Lower leg skin (tissue), 4 donors: ENCODE measurements at places on chromosomes 3 and 15.

DNA sequence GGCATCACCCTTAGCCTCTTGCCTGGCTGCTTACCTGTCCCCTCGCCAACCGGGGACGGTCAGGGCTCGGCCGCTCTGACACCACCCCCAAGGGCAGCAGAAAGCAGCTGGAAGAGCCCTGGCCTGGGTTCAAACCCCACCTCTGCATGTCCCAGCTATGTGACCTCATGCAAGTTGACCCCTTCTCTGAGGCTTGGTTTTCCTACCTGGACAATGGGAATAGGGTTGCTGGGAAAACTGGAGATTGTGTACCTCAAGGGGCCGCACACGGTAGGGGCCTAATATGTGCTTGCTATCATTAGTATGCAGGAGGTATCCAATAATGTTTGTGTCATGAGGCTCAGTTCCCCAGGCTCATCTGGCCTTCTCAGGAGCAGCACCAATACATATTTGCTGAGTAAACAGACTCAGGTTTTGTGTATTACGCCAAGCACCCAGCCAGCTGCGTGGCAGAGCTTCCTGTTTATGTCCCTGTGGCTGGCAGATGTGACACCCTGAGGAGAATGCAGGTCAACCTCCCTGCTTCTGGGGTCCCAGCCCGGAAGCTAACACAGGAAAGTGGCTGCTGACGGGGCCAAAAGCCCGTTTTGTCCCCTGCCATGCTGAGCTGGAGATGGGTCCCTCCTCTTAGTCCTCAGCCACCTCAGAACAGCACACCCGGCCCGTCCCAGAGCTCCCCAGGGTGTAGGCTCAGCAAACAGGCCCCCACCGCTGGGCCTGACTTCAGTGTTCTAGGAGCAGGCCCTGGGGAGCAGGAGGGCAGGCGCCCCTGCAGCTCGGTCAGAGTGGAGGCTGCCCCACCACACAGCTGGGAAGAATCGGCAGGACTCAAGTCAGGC is 29.7 kb downstream of the PLXND1 start:
- DNase-seq, result peak; percentile 65

DNA sequence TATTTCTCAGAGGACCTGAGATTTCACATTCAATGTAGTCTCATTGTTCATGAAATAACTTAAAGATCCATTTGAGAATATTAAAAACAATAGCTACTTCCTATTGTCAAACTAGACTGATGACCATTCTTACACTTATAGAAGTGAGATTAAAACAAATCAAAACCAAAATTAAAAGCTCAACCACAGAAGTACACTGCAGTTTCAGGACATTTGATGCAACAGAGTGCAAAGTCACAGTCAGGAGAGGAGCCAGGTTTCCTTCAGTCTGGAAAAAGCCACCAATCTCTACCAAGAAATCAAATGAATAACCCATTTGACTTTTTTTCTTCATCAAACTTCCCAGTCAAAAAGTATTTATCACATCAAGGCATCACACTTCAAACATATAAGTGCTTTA is 5.5 kb downstream of the CCPG1 start:
- DNase-seq, result no peak

DNA sequence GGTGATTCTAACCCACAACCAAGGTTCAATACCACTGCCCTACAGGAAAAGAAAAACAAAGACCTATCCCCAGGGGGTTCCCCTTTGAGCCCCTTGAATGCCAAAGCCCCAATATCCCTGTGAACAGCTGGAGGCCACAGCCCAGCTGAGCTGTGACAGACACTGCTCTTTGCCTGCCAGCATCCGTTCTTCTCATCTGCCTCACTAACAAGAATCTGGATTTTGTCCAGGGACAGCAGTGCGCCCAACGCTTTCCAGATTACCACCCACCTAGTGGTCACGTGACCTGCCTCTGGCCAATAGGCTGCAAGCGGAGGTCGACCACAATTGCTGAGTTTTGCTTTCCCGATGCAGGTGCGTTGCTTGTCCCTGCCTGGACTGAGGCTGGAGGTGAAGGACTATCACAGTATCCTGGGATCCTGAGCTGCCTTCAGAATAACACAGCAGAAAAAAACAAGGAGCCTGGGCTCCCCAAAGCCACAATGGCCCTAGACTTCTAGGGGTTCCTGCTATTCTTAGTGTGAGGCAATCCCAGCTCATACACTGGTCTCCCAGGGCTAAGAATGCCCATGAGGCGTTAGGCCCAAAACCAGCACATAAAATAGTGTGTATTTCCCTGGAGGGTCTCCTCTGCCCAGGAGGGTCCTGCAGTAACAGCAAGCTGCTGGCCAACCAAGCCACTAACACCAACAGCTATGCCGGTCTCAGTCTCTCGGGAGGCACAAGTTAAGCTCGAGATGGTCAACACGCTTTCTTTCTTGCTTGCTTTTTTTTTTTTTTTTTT is 13.8 kb downstream of the BDH1 start:
- DNase-seq, result peak; percentile 87

DNA sequence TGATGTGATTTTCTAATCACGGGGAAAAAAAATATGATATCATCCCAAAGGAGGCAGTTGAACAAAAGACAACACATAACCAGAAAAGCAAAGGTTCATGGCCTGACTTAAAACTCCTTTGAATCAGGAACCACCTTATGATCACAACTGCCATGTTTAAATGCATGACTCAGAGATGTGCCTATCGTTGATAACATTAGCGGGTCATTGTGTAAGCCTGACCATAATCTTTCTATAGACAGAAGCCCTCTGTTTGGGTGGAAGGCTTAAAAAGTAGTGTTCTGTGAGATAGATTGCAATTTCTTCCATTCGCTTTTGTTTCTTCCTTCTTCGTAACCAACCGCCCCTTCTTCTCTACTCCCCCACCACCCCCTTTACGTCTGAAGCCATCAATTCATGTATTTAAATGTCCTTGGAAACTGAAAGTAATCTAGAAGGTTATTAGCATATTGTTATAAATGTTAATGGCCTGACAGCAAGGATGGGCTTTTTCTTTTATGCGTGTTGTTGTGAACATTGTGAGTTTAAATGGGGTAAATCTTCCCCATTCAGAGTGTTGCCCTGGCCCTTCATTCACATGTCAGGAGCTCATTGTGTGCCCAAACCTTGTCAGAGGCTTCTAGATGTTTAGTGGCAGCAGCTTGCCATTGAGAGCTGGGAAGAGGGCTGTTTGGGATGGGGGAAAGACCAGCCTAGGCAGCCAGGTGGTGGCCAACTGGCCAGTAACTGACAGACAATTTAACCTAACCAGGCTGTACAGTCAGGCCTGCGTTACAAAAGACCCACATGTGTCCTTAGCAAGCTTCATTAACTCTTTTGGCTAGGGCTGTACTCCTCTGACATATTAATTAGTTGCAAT is 64.5 kb downstream of the EPHA3 start:
- no peak for DNase-seq
